Brain microvascular endothelial cell (primary cell): ENCODE measurements at places on chromosomes 3 and 15.

GRCh38 chr3:74075241-74075640 is 450.5 kb upstream of the PDZRN3 start:
- no peak for DNase-seq

DNA sequence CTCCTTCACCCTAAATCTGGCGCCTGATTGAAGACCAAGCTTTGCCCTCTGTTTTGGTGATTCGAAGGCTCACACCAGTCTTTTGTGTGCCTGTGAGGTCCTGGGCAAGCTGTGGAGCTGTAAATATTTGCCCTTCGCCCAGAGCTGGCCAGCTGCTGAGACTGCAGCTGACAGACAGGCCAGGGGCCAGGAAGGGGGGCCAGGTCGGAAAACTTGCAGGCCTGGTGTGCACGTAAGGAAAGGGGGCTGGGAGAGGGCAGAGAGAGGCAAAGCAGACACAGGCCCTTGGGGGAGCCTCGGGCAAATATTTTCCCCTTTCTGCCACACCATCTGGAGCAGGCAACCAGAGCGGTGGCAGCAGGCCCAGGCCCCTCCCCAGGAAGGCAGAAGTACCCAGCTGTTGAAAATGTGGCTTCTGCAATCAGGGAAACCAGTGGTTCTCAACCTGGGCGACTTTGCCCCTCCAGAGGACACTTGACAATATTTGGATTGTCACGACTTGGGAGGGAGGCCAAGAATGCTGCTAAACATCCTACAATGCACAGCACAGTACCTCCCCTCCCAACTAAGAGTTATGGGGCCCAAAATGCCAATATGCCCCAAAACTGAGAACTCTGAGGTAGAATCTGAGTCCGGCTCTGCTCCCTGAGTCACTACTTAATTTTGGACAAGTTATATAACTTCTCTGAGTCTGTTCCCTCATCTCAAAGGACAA is 2.5 kb downstream of the PDZRN3 start:
- no peak for DNase-seq

DNA sequence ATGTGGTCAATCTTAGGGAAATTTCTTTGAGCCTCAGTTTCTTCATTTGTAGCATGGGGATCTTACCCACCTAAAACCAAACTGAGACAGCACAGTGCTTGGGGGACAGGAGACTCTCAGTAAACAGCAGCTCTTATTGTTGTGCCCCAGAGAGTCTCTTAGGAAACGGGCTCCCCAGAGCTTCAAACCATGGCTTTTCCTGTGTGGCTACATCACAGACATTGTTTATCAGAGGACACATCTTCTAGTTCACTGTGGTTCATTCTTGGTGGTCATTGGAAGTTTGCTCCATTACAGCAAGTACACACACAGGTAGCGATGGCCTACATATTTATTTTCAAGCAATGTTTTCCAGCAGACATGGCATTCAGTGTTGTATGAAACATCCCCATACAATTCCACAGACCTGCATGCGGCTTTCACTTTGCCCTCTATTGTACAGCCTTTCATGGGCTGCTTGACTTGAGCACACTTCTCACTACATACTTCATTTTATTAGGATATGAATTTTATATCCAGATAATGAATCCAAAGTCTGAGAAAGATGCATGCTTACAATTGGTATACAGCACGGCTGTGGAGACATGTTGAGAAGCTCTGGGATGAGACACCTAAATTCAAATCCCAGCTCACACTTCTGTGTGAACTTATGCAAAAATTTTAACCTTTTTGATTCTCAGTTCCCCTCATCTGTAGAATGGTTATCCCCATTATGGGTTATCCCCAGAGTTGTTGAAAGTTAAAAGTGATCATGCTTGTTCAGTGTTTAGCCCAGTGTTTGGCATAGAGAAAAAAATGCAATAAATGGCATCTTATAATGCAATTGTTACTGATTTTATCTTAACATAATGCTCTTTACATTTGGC is 84.8 kb upstream of the ICE2 start:
- DNase-seq: no peak

- no peak for DNase-seq
Measured at GRCh38 chr15:42158941-42159340, 2.5 kb upstream of the PLA2G4F start.

GRCh38 chr15:74725845-74726773 is 781 bp upstream of the CYP1A1 start:
- DNase-seq: no peak

DNA sequence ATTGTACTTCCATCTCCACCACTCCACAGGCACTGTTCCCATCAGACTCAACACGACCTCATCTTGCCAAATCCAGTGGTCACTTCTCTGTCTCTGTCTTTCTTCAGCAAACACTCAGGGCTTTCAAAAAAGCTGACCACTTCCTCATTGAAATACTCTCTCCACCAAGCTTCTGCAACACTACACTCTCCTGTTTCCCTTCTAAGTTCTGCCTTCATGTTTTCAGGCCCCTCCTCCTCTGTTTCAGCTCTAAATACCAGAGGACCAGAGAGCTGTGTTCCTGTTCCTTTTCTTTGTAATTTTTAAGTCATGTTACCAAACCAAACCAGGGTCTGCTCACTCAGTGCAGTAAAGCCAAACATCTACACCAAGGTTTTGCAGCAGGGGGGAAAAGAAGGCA is 33.8 kb upstream of the ACP3 start:
- no peak for DNase-seq

- peak; percentile 67 for DNase-seq
Measured at GRCh38 chr3:131072845-131073244, 46.2 kb downstream of the NEK11 start.

- DNase-seq: peak; percentile 79
Measured at GRCh38 chr3:8769088-8769822, at the start of gene OXTR. Gene OXTR (minus strand): TSS chr3:8769613. CDS start chr3:8768187, 1,426 bp downstream.

DNA sequence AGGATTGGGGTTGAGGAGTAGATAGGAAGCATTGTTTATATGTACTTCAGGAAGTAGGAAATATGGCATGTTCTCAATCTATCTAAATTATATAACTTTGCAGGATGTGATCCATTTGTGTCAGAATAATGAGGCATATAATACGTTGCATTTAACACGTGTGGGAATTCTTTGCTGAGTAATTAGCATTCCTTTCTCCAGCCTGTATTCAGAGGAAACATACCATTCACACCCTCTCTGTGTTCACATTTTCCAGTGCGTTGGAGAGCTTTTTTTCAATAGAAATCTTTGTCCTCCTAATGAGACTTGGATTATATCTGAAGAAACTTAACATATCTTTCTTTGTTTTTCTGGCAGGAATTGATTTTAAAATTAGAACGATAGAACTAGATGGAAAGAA is 33.0 kb upstream of the APH1B start:
- DNase-seq: no peak

DNA sequence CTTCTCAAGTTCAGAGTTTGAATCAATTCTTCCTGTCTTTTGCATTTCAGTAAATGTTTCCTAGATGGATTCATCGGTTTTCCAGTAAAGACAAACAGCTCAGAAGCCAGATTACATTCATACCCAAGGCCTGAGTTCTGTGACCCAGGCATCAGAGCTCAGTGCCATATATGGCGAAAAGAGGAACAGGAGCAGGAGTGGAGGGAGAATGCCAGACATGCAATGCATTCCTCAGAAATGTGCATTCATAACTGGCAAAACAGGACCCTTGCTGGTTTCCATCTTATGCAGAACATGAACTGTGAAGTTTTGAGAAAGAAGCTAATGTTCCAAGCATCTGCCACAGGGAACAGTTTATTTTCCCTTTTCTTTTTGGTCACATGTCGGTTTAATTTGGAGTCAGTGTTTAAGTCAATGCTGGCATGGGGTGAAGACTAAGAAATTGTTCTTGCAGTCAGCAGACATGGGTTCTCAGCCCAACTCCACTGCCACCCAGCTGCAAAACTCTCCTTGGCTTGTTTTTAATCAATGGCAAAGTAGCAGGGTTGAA is 116.5 kb downstream of the LPP start:
- peak; percentile 93 for DNase-seq
